ENCODE measurements at places on chromosomes 1 and 21.

DNA sequence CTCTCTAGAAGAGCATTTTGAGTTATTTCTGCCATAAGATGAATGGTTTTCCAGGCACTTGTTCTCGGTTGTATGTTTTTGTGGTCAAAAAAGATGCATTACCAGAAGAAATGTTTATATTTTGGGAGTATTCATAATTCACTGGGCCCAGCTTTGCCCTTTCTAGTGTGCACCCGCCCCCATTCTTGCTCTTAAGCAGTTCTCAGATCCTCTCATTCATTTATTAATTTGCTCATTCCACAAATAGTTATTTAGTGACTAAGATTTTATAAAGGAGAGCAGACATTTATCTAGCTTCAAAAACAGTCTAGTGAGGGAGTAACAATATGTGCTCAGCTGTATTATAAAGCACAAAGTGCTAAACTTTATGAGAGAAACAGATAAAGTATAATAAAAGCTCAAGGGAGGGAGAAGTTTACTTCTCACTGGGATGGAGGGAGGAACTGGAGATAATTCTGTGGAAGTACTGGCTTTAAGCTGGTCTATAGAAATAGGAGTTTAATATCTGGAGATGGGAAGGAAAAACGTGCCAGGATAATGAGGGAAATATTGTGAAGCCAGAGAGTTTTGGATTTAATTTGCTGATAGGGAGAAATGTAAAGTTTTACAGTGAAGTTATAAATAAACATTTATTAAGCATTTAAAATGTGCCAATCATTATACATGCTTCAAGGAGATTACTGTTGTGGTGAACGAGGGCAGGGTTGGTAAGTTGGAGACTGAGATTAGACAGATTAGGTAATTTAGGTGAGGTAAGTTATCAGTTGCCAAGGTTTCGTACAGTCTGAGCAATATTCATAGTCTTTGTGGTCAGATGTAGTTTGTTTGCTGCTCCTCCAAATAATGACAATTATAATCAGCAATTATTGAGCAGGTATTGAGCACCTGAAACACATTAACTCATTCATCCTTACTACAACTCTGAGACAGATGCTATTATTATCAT is 9.1 kb upstream of the MACF1 start:
- no peak for DNase-seq

- DNase-seq = no peak
Measured at GRCh38 chr21:43345746-43346409, 81.1 kb downstream of the SIK1 start.

DNA sequence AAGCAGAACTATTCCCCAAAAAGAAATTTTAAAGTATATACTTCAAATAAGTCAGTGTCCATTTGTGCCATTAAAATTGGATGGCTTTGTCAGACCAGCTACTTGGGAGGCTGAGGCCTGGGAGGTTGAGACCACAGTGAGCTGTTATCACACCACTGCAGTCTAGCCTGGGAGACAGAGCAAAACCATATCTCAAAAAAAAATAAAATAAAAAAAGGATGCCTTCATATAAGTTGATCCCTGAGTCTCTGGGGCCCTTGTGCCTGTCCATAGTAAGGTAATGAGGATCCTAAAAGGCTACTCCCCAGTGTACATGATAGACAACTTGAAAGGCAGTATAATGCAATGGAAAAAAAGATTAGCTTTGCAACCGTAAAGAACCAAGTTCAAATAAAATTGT is 81.2 kb upstream of the BARHL2 start:
- DNase-seq = no peak

- no peak for DNase-seq
Measured at GRCh38 chr1:239387304-239388158, 1.2 kb downstream of the CHRM3 start.

- no peak for DNase-seq
Measured at GRCh38 chr1:156571261-156571852, 1.0 kb downstream of the IQGAP3 start.

GRCh38 chr1:233520261-233521191 is 93.4 kb upstream of the KCNK1 start:
- no peak for DNase-seq

DNA sequence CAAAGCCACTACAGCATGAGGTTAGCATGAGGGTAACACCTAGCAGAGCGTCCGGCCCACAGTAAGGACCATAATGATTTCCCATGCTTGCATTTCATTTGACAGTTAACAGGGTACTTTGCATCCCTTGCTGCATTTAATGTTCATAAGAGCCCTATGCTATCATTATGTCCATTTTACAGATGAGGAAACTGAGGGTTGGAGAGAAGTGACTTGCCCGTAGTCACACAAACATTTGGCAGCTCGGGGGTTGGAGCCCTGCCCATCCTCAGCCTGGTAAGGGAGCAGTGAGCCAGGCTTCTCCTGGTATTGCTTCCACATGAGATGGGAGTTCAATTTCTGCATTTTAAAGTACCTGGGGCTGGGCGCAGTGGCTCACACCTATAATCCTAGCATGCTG is 16.5 kb upstream of the EPHB2 start:
- no peak for DNase-seq

DNA sequence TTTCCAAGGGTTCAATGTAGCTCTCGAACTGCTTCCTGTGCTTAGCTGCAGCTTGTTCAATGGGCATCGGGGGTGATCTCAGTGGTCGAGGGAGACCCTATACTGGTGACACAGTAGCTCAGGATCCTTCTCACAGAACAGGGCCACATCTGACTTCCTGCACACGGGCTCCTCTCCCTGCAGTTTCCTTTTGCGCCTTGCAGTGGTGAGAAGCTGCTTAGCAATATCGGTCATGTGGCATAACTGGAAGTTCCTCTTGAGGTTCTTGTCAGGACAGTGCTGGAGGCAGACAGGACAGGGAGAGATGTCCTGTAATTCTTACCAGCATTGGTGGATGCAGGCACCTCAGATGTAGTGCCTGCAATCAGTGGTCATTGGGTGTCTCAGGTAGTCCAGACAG is 140.5 kb upstream of the MAP1LC3C start:
- no peak for DNase-seq

DNA sequence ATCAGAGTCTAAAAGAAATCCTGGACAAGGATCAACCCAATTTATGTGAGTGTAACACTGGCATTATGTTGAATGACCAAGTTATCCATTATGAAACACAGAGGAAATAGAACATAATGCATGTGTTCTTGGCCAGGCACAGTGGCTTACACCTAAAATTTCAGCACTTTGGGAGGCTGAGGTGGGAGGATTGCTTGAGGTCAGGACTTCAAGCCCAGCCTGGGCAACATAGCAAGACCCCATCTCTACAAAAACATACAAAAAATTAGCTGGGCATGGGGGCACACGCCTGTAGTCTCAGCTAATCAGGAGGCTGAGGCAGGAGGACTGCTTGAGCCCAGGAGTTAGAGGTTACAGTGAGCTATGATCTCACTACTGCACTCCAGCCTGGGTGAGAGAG is 129.8 kb downstream of the ZZZ3 start:
- DNase-seq = no peak

GRCh38 chr1:2022063-2022770 is 3.1 kb downstream of the GABRD start:
- no peak for DNase-seq

DNA sequence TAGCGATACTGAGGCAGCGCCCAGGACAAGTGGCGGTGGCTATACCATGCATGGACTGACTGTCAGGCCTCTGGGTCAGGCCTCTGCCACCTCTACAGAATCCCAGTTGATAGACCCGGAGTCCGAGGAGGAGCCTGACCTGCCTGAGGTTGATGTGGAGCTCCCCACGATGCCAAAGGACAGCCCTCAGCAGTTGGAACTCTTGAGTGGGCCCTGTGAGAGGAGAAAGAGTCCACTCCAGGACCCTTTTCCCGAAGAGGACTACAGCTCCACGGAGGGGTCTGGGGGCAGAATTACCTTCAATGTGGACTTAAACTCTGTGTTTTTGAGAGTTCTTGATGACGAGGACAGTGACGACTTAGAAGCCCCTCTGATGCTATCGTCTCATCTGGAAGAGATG is 3.2 kb upstream of the IL10RB start:
- DNase-seq = no peak

DNA sequence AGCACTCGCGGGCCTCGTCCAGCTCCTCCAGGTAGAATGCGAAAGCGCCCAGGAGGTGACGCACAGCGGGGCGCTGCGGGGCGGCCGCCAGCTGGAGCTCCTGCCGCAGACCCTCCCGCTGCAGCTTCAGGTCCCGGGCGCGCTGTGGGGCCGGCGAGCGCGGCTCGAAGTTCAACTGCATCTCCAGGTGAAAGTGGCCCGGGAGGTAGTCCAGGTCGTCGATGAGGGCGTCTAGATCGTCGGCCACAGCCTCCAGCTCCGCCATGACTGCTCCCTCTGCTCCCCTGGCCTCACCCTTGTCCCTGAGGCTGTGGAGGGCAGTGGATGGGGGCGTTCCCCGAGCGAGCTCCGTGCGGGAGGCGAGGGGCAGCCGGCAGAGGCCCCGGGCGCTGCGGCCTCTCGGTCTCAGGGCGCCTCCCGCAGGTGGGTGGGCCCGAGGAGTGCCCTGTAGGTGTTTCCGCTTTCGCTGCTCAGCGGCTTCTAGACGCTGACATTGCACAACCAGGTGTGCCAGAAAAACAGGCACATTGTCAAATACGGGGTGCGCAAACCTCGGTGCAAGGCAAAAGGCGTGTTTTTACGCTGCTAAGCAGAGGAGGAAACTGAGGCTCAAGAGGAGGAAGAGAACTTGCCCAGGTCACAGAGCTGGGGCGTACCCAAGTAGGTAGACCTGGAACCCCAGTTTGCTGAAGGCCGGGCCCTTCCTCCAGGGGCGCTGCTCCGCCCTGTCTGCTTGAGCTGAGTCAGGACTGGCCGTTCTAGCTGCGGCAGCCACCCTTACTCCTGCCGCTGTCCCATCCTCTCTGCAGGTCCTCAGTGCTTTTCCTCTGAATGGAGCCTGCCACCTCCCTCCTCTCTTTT is at the start of gene TTC22:
TTC22 (minus strand) TSS at position 425 of the 861 bp plus-strand sequence; CDS start at position 265, 160 bp downstream.
- no peak for DNase-seq

DNA sequence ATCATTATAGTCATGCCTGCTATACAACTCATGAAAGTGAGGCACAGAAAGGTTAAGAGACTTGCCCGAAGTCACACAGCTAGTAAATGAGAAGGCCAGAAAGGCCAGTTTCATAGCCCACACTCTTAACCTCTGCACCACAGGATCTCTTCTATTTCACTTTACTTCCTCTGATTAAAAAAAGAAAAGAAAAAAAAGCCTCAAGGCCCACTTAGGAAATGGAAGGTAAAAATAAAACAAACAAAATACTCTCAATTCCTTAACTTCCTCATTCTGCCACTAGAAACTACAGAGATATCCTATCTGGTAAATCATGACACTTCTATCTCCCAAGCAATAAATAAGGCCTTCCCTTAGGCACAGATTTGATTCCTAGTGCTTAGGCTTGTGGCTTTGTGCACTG is 7.6 kb upstream of the ENAH start:
- DNase-seq = no peak

DNA sequence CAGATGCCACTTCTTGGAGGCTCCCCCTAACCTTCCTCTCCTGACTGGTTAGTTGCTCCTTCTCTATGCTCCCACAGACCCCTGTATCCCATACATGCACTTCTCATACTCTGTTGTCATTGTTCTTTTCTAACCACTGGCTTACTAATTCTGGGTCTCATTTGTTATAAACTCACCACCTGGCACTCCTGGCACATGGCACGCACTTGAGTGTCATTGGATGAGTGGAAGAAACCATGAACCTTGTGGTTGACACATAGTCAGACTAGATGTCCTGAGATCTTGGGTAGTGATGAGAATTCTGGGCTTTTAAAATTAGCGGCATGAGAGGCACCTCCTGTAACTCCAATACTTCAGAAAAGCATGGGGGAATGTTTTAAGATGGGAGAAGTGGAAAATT is 49.3 kb downstream of the TRIM62 start:
- no peak for DNase-seq

GRCh38 chr1:36097693-36098585 is 9.2 kb downstream of the ADPRS start:
- no peak for DNase-seq

DNA sequence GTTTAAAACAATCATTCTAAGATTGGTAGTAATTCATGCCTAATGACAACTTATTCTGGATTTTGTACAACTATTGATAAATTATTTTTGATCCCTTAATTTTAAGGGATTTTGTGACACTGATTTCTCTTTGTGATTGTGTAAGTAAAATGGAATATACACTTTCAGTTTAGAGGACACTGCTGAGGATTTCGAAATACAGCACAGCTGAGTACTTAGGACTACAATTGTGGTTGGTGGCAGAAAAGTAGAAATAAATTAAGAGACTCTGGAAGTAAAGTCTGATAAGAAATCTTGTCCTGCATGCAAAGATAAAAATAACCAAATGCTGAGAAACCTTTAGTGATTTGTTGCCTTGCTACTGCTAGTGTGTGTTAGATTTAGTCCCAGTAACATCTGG is 40.0 kb downstream of the TYW3 start:
- DNase-seq = no peak

GRCh38 chr1:37793773-37794371 is at the start of gene MANEAL:
TSS of gene MANEAL (plus strand) at chr1:37793847. CDS start at chr1:37794183, 336 bp downstream.
- no peak for DNase-seq

DNA sequence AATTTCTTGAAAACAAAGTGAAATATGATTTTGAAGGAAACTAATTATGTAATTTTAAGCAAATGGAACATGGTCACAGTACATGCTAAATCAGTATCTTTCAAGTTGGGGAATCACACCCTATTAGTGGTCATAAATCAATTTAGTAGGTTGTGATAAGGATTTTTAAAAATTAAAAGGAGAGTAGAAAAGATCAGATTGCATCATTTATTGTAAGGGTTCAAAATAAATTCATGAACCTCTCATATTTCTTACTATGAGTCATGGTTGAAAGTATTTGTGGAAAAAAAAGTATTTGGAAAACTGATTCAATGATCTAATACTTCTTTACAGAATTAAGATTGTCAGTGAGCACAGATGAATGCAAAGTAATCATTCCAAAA is 14.6 kb downstream of the ADSS2 start:
- no peak for DNase-seq

- no peak for DNase-seq
Measured at GRCh38 chr1:212749821-212750535, 41.6 kb downstream of the NSL1 start.

DNA sequence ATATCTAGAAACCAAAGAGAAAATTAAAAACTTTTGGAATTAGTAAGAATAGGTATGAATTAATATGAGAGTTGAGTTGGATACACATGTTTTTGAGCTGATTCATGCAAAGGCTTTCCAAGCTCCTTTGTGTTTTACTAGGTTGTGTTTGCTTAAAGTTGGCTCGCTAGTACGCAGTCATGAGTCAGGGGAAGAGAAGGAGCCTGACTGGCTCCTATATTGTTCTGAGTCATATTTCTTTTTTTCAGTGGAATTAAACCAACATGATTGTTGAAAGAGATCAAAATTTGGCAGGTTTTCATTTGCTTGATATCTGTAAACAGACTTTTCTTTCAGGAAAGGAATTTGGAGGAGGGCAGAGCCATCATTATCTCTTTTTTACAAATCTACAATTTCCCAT is 66.7 kb downstream of the MAGI3 start:
- DNase-seq = no peak

Measured in amygdala (tissue), 56 donors.